ENCODE measurements at places on chromosomes 16 and 17.

GRCh38 chr16:17295948-17296347, 174.8 kb downstream of the XYLT1 start:
- no peak for DNase-seq

DNA sequence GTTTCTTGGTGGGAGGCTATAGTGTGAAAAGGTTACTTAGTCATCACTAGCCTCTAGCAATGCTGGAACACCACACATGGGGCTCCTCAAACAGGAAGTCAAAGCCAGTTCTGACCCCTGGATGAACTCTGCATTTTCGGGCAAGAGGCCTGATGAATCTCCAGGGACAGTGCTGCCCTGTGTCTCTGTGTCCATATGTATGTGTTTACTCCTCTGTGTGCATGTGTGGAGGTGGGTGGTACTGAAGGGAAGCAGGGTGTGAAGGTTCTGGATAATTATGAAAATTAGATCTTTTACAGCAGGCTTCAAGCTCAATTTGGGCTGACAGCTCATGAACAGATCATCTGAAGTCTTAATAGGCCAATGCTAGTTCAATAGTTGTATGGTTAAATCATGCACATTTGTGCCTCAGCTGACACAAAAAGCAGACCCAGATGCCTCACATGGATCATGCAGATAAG, 133.6 kb downstream of the SNX11 start:
- DNase-seq = no peak

- DNase-seq = no peak
Observed at GRCh38 chr17:69577098-69577497, 162.6 kb downstream of the MAP2K6 start.

DNA sequence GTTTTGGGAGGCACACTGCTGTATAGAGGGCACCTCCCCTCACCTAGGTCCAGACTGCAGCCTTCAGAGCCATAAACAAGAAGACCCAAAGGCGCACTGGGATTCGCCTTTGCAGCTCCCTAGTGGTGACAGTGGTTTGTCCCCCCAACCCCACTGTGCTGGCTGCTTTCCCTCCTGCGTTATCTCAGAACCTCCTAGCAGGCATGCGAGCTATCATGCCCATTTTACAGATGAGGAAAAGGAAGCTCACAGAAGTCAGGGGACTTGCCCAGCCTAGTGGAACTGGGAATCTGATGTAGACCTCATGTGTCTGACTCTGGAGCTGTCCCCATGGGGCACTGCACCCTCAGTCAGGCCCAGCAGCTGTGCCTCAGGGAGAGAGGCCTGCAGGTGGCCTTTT, 115.2 kb downstream of the CLEC16A start:
- DNase-seq = no peak

DNA sequence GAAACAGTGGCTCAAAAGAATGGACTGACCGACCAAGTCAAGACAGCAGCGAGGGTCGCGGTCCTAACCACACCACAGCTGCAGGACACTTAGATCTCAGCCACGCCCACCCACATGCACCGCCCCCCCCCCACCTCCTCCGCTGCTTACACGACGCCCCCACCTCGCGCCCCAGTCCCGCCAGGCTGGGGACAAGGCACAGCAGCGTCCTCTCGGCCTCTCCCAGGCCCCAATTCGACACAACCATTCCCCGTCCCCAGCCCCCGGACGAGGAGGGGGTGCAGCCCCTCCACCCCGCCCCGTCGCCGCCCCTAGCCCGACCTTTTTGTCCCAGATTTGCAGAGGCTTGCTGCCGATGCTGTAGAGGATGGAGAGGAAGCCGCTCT, 477 bp downstream of the CFAP20 start:
- DNase-seq = no peak

DNA sequence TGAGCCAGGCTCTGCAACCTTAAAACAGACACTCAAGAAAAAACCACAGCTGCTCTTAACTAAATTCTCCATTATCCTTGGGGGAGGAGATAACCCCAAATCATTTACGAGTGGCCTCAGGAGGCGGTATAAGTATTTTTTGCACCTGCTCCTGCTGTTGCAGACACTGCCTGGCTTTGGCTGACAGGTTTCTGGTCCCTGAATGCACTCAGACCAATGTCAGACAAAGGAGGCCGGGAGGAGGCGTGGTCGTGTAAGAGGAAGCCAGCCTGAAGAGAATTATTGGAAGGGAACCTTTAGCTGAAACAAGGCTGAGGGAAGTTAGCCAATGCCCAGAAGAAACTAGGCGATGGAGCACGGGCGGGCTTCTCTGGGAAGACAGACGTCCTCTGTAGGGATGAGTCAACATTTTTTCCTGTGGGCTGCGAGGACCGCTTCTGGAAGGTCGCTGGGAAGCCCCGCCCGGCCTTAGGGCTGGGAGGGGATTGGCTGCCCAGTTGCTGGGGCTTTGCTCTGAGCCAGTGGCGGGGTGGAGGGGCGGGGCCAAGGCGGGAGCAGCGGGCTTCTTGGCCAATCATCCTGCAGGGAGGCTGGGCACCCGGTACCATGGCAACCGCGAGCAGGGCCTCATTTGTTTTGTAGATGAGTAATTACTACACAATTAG, 82.3 kb downstream of the CCDC182 start:
- peak; percentile 91 for DNase-seq

DNA sequence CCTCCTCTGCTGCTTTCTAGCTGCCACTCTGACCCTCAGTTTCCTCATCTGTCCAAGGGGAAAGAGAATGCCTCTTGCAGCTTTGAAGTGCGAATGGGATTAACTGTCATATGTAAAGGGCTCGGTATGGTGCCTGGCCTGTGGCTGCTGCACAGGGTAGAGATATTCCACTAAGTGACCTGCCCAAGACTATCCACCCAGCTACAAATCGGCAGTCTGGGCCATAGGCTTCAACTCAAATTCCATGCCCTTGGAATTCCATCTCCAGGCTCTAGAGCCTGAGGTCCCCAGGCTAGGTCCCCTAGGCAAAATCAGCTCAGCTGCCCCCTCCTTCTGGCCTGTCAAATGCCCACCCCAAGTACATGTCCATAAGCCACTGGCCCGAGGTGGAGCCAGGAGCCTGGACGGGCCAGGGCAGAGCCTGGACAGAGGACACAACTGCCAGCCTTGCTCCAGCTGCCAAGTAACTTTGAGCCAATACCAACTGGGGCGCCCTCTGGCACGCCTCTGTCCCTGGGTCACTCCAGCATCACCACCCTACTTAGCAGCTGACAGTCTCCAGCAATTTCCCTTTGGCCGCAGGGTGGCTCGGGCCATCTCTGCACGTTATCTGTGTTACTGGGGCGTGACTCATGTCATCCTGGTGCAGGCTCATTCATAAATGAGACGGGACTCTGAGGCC, 57.2 kb downstream of the SDK2 start:
- no peak for DNase-seq

Measured in mesothelial cell of epicardium (in vitro differentiated cells).